ENCODE measurements at places on chromosomes 12 and 14.

- peak; percentile 23 for DNase-seq
Measured at GRCh38 chr14:32010604-32011125, 66.4 kb upstream of the ARHGAP5 start.

DNA sequence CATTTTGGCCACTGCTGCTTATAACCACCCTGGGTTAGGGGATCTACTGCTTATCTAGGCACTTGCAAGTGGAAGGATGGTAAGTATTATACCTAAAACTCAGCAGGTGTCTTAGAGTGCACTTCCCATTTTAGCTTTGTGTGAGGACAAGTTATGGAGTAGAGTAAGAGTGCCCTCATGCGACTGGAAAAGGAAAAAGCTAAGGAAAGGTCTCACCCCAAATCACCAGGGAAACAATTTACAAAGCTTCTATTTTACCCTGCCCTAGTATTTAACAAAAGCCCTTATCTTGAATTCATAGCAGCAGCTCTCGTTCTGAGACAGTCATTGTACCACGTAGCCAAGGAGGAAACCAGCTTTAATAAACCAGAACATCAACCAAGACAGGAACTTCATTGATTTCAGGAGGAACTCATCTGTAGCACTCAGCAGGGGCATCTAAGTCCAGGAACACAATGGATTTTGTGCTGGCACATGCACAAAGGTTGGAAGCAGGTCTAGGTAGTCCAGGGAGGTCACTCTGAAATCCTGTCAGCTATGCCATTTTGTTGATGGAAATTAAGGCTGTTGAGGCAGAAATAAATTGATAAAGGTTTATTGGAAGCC, 2.9 kb downstream of the RDH12 start:
- DNase-seq = peak; percentile 49

DNA sequence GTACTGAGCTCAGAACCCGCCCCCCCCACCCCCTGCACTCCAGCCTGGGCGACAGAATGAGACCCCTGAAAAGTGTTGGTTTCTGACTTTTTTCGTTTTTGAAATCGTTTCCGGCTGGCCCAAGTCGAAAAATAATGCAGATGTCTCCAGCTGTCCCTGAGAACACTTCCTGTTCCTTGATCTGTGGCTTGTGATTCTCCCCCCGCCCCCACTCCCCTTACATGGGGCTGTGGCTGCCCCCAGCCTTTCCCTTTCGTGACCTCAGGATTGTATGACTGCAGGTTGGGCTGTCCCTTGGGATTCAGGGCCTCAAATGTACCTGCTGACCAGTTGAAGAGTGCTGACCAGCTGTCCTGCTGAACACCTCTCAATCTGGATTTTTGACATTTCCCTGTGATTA, 34.1 kb downstream of the NOC4L start:
- no peak for DNase-seq

GRCh38 chr12:19045426-19045825, 84.1 kb upstream of the PLEKHA5 start:
- no peak for DNase-seq

GRCh38 chr12:121657305-121658008, 12.0 kb downstream of the MORN3 start:
- DNase-seq = no peak

- DNase-seq = no peak
Measured at GRCh38 chr12:88935856-88936255, 355.6 kb upstream of the KITLG start.

DNA sequence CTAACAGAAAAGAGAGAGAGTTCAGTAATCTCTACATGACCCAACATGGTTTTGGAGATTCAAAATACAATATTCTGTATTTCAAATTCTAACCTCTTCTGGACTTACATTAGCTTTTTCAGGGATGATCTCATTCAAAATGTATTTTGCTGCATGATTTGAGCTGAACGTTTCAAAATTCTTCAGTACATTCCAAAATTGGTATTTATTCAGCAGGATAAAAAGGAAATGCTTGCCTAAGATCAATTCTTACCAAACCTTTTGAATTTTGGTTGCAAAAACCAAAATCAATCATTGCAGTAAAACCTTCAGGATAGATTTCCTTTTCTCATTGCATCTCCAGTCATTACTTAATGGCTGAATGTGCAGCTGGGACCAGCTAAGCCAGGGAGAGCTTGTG, 1761.3 kb upstream of the SEL1L start:
- peak; percentile 76 for DNase-seq

GRCh38 chr12:105292705-105293104, 37.8 kb upstream of the C12orf75 start:
- DNase-seq = peak; percentile 39

GRCh38 chr14:88477513-88478250, 77.1 kb downstream of the PTPN21 start:
- no peak for DNase-seq

DNA sequence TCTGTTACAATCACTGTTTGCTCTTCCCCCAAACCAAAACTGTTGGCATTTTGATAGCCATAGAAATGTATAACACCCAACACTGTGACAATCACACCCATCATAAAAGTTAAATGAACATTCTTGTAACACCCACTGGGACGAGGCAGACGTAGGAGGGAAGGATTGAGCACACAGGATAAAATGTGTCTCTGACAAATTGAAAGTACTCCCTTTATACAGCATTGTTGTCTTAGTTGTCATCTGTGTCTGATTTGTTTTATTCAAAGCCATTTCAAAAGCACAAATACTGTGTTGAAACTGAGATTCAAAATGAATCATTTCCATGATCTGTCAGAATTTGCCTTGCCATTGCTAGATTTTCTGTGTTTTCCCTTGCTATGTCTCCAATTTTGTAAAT, 436.3 kb downstream of the TMTC2 start:
- no peak for DNase-seq

DNA sequence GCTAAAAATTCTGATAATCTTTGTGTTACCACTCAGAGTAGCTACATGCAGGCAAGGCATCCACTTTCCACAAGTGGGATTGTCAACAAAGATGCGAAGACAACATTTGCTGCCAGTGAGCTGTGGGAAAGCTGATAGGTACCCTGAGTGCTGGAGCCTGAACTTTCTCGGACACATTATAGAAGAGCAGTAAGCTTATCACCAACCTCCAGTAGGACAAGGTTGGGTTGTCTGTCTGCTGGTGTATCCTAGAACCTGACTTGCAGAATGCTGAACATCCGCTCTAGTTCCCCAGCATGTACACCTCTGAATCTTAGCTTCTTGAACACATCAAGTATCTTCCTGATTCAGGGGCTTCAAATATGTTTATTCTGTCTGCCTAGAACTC, 103.8 kb upstream of the PPM1H start:
- no peak for DNase-seq

GRCh38 chr14:59788176-59788575, 82.4 kb downstream of the RTN1 start:
- no peak for DNase-seq

GRCh38 chr12:56684745-56685359, 3.2 kb downstream of the PTGES3 start:
- DNase-seq = no peak

DNA sequence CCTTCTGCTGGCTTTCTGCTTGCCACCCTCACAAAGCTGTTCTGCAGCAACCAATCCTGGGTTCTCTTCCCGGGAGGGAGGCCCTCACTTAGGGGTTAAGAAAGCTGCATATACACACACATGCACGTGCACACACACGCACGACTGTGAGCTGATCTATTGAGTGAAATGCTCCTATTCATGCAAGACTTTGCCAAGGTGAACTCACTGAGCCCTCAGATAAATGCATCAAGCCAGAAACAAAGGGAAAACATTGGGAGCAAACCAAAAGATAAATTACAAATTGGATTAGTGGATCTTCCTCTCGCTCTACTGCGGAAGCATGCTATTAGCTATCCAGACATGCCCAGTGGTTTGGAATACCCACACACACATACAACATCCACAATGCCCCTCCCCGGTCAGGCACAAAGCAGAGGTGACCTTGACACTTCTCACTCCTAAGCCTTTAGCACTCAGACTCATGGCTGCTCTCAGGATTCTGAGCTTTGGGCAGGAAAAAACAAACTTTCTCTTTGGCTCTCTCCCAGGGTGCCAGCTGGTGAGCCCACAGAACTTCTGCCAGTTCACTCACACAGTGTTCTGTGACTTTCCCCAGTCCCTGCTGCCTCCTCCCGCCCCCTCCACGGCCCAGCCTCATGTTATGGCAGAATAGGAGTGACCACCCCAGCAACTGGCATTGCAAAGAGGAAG, 320.0 kb downstream of the DPF3 start:
- no peak for DNase-seq

DNA sequence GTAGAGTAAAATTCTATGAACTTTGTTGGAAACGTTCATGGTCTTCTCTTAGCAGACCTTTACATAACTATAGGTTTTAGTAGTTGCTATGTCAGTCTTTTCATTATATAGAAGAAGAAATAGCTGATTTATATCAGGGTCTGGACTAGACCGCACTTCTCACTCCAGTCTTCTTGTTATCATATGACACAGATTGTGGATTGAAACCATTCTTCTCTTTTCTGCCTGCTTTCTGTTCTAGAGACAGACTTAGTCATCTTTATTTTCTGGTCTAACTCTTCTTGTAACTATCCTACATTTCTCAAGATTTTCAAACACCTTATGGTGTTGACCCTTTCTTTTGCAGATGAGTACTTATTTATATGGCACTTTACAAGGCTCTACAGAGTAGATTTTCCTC, 55.7 kb downstream of the PCNX1 start:
- DNase-seq = no peak

GRCh38 chr14:49769171-49769570, 1.2 kb downstream of the KLHDC2 start:
- peak; percentile 63 for DNase-seq

- DNase-seq = peak; percentile 57
Measured at GRCh38 chr14:52949711-52950409, 990 bp downstream of the FERMT2 start.

DNA sequence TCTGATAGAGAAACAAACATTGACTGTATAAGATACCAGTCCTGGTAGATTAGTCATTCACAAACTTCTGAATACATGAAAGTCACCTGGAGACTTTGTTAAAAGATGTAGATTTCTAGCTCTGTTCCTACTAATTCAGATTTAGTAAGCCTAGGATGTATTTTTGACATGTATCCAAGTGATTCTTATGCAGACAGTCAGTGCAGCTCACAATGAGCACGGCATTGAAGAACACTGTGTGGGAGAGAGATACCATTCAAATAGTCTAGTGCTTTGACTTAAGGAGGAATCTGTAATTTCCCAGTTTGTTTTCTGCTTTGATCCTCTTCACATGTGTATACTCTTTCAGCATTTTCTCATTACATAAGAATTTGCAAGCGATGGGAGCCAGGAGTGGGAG, 68.7 kb upstream of the STXBP6 start:
- DNase-seq = no peak

GRCh38 chr14:85538636-85539035, 8.7 kb downstream of the FLRT2 start:
- DNase-seq = no peak

GRCh38 chr12:8047842-8048241, 15.3 kb downstream of the FOXJ2 start:
- DNase-seq = no peak

DNA sequence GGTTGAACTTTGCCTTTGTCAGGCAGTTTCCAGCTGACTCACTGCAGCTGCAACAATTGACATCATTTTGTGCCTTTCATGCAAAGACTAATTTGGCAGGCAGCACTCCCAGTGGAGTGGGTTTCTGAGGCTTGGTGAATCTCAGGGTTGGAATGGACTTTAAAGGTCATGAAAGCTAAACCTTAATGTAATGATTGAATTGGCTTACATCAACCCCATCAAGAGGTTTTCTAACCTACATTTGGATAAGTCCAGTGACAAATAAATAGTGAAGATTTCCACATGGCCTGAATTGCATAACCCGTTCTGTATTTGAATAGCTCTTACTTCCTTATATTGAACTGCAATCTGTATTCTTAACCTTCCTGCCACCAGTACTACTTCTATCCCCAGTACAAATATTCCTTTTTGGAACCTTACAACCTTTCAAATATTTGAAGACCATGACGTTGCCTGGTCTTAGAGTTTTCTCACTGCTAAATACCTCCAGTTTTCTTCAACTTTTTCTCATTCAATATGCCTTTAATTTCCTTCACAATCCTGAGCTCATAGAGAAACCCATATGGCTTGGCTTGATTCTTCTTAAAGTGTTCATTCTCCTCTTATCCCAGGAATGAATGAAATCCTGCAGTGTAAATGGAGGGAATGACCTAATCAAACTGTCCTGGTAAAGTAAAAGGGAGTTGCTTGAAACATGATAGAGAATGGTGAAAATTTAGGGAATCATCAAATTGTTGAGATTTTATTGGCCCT, 168.1 kb upstream of the NOVA1 start:
- peak; percentile 88 for DNase-seq

DNA sequence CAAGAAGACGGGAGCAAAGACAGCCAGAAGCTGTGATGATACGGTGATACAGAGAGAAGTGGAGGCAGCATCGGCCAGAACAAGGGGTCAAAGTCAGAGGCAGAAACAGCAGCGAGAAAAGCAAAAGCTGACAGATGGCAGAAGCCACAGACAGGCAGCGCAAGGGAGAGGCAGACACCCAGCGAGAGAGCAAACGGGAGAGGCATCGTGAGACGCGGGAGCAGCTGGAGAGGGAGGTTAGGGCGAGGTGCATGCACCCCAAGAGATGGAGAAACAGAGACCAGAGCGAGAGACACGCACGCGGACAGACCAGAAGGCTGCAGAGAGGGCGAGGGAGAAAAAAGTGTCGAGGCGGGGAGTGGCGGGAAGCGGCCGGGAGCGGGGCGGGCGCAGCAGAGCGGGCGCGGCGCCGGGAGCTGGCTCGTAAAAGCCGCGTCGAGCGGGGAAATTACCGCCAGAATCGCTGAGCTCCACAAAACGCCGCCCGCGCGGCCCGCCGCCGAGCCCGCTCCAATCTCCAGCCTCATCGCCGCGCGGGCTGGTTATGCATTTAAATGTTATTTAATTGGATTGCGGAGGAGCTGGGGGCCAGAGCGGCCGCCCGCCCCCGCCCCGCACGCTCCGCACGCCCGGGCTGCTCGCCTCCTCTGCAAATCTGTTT, 15.6 kb downstream of the SMUG1 start:
- peak; percentile 12 for DNase-seq

DNA sequence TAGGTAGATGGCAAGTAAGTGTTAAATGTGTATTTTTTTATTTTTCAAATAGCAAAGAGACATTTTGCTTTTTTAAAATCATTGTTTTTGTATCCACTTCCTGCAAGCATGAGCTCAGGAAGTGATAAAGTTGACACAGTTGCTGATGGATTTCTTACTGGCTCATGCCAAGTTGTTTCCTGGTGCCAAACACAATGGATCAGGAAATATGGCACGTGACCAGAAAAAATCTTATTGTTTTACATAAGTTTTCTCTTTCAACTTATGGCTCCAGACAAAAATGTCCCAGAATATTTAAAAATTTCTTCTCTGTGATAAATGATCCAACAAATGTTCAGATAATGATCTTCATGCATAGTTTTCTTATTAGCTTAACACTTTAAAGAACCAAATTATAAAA, 1279.1 kb upstream of the FLRT2 start:
- DNase-seq = no peak

- DNase-seq = no peak
Measured at GRCh38 chr12:42967850-42968249, 378.3 kb upstream of the PRICKLE1 start.

DNA sequence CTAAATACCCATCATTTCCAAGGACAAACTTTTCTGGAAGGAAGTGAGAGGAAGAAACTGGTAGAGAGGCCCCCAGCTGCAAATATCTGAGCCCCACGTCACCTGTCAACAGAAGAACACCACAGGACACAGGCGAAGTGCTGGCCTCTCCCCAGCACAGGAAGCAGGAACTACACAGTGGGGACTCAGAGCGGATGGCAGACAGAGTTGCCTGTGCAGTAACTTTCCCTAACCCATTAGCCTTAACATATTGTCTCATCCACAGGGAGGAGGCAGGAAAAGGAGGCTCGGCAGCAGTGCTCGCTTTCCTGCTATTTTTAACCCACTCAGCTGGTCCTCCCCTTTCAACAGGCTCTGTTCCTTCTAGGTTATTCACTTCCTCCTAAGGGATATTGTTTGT, 111.5 kb upstream of the TMPO start:
- DNase-seq = no peak
